ENCODE measurements at places on chromosomes 6 and 20.

GRCh38 chr20:14264869-14265268, 72.5 kb downstream of the FLRT3 start:
- peak; percentile 21 for DNase-seq

GRCh38 chr20:59812286-59813125, 120.9 kb downstream of the SYCP2 start:
- DNase-seq: no peak

DNA sequence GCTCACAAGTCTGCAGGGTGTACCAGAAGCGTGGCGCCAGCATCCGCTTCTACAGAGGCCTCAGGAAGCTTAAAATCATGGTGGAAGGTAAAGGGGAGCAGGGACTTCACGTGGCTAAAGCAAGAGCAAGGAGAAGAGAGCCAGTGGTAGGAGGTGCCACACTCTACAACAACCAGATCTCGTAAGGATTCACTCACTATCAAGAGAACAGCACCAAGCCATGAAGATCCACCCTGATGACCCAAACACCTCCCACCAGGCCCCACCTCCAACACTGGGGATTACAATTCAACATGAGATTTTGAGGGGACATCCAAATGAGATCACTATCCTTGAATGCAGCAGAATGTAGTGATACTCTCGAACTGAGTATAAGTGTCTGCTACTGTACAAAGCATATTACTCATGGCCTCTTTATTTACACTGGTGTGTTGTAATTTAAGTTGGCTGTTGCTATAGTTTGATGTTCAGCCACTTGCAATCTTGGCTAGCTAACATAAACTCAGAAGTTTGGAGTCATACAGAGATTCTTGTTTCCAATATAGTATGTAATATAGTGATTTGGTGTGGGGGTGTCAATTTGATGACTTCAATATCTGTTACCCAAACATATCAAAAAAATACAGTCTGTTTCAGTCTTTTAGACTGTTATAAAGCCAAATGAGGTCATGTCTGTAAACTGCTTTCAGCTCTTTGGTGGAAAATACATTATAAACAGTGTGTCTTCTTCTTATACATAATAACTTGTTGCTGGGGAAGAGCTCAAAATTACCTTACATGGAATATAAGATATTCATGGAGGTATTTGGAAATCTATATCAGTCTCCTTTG, 39.4 kb upstream of the MYLIP start:
- DNase-seq: no peak

GRCh38 chr6:19042420-19042819, 655.3 kb downstream of the RNF144B start:
- DNase-seq: no peak

- DNase-seq: no peak
Observed at GRCh38 chr6:49462071-49462470, 982 bp downstream of the MMUT start.

GRCh38 chr20:14049111-14049510, 53.8 kb downstream of the MACROD2 start:
- no peak for DNase-seq

GRCh38 chr6:113073611-113074191, 726.6 kb downstream of the RFPL4B start:
- DNase-seq: no peak

DNA sequence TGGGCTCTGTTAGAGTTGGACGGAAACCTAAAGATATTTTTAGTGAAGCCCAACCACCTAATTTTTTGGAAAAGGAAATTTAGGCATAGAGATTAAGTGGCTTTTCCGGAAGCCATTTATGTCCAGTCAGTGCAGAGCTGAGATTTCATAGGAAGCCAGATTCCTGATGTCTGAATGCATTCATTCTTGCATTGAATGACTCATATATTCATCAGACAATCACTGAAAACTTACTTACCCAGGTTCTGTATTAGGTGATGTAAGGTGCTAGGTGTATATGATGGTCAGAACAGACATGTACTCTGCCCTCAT, 4.1 kb downstream of the SH3BGRL2 start:
- DNase-seq: peak; percentile 30

DNA sequence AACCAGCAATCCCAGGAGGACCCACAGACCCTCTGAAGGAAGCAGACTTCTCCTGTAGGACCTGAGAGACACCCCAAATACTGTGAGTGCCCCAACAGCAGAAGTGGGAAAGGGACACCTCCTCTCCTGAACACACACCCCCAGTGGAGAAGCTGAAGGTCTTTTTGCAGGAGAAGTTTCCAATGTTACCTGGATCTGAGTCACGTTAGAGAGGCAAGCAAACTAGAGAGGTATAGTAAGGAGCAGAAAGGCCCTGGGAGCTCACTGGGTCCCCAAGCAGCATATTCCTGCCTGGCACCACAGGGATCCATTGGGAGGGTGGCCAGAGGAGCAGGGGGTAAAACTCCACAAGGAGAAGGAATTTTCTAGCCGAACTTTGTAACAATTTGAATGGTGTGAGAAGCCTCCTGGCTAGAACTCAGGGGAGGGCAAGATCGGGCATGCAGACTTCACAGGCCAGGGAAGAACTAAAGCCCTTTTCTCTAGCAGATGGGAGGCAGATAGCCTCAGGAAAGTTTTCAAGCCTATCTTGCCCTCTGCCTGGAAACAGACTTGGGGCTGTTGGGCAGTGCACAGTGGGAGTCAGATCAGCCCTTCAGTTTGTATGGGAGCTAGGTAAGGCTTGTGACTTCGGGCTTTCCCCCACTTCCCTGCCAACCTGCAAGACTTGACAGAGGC, 68.2 kb upstream of the SSTR4 start:
- no peak for DNase-seq

- no peak for DNase-seq
Observed at GRCh38 chr6:118813775-118814174, 80.2 kb upstream of the ASF1A start.

DNA sequence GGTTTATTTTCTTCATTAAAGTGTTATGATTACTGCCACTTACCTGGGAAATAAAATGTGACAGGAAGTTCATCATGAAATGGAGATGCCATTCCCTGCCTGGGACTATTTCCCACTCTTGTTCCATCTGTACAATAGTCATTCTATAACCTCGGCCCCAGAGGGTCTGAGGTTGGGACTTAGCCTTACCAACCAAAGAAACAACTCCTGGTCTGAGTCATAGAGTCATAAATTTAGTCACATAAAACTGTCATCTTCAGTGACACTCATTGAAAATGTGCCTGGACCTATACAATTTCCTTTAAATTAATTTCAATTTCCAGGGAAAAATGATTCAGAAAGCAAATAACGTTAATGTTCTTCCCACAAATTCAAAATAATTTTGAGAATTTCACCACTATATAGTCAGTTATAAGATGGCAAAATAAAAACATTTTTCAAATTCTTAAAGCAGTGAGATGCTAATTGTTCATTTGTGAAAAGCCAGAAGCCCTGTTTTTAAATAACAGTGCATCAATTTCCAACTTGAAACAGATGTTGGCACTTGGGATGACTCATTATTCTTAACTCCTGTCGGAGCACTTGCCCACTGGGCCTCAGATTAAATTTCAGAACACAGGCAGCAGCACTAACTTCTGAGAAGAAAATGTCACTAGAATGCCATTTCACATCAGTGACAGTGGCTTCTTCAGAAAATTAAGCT, 201.2 kb upstream of the SMLR1 start:
- no peak for DNase-seq

- DNase-seq: no peak
Observed at GRCh38 chr6:127950566-127951145, 49.8 kb upstream of the THEMIS start.

GRCh38 chr6:13239530-13240455, 88.5 kb downstream of the TBC1D7 start:
- no peak for DNase-seq

- no peak for DNase-seq
Observed at GRCh38 chr20:48740712-48741111, 87.1 kb downstream of the PREX1 start.

DNA sequence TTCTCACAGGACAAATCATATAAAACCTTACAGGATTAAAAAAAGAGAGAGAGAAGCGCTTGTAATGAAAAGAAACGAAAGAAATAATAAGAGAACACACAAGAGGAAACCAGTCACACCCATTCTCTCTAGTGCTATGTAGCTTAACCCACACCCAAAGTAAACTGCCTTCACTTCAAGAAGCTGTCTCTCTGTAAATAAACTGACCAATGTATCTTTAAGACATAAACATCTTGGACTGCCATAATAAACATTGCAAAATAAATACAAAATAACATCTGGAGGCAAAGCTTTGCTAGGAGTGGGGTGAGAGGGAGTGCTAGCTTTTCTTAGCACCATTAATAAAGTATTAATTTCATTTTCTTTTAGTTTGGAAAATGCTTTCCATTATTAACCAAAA, 61.6 kb upstream of the RNF146 start:
- no peak for DNase-seq

DNA sequence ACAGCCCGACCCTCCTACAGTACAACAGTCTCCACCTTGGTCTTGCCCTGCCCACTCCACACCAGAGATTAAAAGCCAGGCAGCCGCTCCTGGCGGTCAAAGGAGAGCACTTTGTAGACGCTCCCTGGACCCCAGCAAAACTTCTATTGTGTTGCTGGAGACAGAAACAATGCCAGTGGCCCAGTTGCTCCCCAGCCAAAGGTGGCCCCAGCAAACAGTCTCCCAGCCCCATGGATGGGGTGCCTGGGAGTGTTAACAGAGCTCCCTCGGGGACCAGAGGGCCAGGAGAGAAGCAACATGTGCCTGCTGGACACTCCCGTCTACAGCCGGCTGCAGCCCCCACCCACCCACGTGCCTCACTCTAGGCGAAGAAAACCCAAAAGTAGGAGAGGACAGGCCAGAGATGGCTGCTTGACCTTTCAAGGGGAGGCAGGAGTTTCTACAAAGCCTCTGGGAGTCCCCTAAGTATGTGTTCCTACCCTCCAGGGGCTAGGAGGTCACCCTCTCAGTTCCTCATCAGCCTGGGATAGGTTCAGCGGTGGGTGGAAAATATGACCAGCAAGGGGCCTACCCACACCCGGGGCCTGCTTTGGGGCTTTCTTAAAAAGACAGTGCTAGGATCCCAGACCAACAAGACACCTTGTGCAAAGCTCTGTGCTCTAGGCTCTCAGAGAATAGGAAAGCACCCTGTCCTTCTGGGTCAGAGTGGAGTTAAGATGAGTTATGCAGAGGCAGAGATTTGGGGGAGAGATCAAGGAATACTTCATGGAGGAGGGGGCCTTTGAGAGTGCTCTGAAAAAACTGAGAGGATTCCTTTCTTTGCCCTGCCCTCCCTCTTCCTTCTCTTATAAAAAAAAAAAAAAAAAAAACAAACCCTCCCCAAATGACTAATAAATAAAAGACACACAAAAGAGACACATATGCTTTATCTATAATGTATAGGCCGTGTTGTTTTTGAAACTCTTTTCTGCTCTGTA, 19.0 kb upstream of the PREX1 start:
- no peak for DNase-seq

- DNase-seq: peak; percentile 99
Observed at GRCh38 chr6:19836799-19837510, at the start of gene ID4. Gene ID4, plus strand, starts transcription at chr6:19837370. Its CDS starts 385 bp downstream, at chr6:19837755.

- no peak for DNase-seq
Observed at GRCh38 chr20:6418732-6419131, 295.9 kb upstream of the FERMT1 start.

GRCh38 chr6:65816991-65817390, 110.0 kb upstream of the EYS start:
- DNase-seq: no peak

GRCh38 chr6:127026247-127026646, 92.2 kb upstream of the RSPO3 start:
- no peak for DNase-seq

DNA sequence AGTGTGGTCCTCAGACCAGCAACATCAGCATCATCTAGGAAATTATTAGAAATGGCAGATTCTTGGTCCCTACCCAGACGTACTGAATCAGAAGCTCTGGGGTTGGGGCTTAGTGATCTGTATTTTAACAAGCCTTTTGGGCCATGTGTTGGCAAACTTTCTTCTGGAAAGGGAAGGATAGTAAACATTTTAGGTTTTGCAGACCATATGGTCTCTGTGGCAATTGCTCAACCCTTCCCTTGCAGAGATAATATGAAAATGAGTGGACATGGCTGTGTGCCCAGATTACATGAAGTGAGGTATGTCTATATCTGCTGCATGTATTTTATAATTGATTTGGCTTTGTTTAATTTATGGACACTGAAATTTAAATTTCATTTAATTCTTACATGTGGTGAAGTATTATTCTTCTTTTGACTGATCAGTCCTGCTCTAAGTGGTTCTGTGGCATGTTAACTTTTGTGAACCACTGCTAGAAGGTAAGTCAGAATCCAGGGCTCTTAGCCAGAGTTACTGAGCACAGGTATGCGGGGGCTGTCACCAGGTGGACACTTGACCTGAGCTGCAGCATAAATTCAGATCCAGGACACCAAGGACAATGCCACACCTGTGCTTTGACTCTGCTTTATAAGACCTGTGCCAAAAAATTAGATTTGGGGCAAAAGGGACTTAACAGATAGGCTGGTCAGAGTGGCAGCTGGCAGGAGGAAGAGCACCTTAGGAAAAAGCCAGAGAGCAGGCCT, 43.2 kb downstream of the LY86 start:
- DNase-seq: no peak

- no peak for DNase-seq
Observed at GRCh38 chr6:150527100-150527499, 72.6 kb upstream of the PLEKHG1 start.

- no peak for DNase-seq
Observed at GRCh38 chr6:151385177-151385576, 6.2 kb downstream of the ZBTB2 start.

GRCh38 chr20:62922451-62922921, 3.8 kb downstream of the DIDO1 start:
- no peak for DNase-seq

- DNase-seq: no peak
Observed at GRCh38 chr6:82408952-82409431, 45.4 kb downstream of the TPBG start.

All from hepatic stellate cell (primary cell).